ENCODE measurements at places on chromosomes 12 and 14.
A peak's percentile ranks its signal among the peaks of the same experiment; 100 is the strongest.

- no peak for DNase-seq
These were observed 312.4 kb downstream of the TMEM121 start for GRCh38 chr14:105838591-105839424.

- DNase-seq = no peak
These were observed 20.2 kb upstream of the CLEC4D start for GRCh38 chr12:8493084-8493483.

DNA sequence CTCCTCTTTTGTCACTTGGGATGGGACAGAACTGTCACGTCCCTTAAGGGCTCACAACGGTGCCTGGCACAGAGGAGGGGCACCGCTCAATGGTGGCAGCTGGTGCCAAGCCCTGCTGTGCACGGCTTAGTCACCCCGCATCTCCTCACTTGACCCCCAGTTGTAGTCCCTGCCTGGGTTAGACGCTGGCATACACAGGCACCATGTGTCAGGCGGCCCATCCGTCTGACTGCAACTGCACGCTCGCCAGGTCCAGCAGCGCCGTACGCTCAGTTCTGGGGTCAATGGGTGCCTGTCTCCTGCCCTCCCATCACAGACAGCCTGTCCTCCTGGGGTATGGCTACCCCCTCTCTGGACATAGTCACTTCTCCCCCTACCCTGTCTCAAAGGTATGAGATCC, 1.6 kb upstream of the PACS2 start:
- peak; percentile 73 for DNase-seq

- DNase-seq = no peak
These were observed 109.3 kb downstream of the VRK1 start for GRCh38 chr14:96906434-96906833.

- DNase-seq = no peak
These were observed 39.2 kb upstream of the GPR68 start for GRCh38 chr14:91283666-91284065.

DNA sequence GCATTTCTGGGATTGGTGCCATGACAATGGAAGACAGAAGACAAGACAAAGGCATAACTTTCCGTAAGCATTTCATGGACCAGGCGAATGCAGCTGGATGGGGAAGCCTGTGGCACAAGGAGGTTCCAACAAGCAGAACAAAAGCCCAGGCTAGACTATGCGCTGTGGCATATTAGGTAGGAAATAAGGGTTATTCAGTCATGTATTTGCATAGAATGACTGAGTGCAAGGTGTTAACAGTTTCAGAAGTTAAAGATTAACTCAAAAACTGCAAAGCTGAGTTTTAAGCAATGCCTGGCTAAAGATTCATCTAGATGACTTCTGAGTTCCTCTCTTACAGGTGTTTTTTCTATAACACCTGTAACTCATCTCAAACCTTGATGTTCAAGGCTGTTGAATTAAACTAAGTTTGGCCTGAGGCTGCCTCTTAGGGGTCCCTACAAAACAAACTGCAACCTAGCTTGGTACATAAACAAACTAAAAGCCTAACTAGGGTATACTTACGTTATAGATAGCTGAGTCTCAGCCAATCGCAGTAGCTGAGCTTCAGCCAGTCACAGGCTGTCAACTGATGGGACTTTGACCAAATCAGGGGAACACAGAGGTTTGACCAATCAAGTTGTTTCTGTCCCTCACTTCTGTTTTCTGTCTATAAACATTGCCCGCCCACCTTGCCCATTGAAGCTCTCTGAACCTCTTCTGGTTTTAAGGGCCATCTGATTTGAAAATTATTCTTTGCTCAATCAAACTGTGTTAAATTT, 52.2 kb upstream of the PLBD1 start:
- no peak for DNase-seq

DNA sequence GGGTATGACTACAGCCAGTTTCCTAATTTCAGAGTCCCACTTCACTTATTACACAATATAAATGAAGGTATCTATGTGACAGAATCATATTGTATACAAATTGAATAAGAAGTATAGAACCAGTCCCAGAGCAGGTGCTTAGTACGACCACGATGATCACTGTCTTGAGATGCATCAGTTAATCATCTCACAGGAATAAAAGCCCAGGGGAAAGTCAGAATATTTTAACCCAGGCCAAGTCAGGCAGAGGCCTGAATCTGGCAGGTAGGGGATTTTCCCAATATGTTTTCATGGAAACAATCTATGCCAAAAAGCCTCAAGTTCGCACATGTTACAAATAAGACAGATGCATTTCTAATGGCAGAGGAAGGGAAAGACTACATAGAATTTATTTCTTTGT, 758.4 kb downstream of the BCL11B start:
- no peak for DNase-seq

- DNase-seq = no peak
These were observed 79.5 kb downstream of the SLC25A47 start for GRCh38 chr14:100402631-100403030.

DNA sequence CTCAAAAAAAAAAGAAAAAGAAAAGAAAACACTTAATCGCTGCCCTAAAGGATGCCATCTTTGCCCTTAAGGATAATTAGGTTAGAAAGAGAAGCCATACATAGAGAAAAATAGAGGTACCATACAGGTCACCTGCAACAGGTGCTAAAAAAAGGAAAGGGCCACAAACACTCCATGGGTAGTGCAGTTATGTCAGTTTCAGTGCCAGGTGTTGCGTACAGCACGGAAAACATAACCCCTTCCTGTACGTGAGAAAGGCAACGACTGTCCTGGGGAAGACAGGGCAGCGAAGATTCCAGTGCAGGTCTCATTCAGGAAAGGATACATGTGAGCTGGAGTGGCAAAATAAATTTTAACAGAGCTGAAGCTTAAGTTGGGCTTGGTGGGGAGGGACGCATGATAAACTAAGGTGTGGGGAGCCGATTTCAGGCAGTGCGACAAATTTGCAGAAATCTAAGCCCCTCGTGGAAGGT, 553 bp upstream of the DAZAP2 start:
- no peak for DNase-seq

GRCh38 chr14:99472937-99473336, 7.7 kb downstream of the SETD3 start:
- DNase-seq = no peak

DNA sequence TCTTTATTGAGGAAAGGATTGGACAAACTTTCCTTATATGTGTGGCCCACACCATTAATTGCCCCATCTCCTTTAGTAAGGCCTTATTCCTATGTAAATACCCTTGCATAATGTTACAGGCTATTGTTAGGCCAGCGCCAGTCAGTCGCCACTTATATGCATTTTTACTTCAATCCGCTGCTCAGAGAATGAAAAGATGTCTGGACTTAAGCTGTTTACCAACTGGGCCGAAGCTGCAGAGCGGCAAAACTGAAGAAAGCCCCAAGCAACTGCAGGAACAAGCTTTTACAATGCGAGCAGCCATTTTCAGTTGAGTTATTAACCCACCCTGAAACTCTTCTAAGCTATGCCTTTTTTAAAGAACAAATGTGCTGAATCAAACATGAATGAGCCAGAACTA, 92.1 kb upstream of the OTX2 start:
- no peak for DNase-seq

GRCh38 chr12:16385782-16386646, 38.6 kb downstream of the MGST1 start:
- DNase-seq = peak; percentile 12

GRCh38 chr12:67356380-67356774, 87.2 kb downstream of the CAND1 start:
- no peak for DNase-seq

- DNase-seq = no peak
These were observed 180.8 kb downstream of the C12orf50 start for GRCh38 chr12:87848248-87848868.

- no peak for DNase-seq
These were observed 273.6 kb upstream of the PWP1 start for GRCh38 chr12:107411792-107412535.

GRCh38 chr14:22070119-22070982, 396.7 kb upstream of the OR4E1 start:
- no peak for DNase-seq

- no peak for DNase-seq
These were observed 13.7 kb downstream of the CALCOCO1 start for GRCh38 chr12:53713516-53713915.

- no peak for DNase-seq
These were observed 21.0 kb upstream of the MAGOHB start for GRCh38 chr12:10634427-10634826.

- no peak for DNase-seq
These were observed 46.7 kb upstream of the ATP23 start for GRCh38 chr12:57894399-57895292.

DNA sequence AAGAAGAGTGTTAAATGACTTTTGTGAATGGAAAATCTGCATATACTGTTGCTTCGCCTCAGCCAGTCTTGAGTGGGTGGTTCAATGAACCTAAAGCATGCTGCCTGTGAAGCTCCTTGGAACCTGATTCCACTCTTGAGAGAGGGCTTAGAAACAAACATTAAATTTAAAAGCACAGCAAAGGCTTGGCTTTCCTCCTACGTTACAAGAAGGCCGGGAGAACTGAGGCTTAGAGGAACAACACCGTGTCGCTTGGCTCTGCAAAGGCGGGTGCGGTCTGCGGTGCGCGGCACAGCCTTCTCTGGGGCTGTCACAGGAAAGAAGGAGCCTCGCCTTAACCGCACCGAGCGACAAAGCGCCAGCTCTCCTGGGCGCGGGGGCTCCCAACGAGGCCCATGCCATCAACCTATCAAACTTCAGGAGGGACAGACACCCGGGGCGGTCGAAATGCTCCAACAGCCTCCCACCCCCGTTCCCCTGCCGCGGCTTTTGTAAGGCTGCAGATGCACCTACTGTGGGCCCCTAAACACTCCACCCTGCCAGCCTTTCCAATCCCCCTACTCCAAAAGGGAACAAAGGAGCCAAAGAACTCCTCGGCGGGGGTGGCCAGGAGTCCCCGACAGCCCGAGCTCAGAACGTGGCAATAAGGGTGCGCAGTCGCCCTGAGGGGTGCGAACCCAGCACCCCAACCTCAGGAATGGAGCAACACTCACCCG, 729 bp downstream of the OSBPL8 start:
- DNase-seq = peak; percentile 92

DNA sequence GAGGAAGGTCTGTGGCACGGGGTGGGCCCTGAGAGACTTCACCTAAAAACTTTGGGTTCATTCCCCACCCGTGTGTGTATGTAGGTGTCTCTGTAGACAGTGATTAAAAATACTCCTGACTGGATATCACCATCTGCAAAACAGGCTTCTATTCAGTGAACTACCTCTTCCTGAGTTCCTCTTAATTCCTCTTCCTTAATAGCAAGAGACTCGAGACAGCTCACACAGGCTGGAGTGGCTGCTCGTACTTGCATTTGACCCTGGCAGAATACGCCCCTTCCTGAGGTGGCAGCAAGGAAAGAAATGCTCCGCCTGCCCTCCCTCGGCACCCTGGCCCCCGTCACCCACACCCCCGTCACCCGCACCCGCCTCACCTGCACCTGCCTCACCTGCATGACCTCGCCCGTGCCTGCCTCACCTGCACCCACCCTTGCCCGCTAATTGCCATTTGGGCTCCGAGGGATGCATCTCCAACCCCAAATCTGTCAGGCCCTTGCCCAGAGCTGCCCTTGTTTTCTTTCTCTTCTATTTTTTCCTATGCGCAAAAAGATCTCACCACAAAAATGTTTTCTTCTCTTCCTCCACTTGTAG, 90.0 kb downstream of the FBXL14 start:
- no peak for DNase-seq

DNA sequence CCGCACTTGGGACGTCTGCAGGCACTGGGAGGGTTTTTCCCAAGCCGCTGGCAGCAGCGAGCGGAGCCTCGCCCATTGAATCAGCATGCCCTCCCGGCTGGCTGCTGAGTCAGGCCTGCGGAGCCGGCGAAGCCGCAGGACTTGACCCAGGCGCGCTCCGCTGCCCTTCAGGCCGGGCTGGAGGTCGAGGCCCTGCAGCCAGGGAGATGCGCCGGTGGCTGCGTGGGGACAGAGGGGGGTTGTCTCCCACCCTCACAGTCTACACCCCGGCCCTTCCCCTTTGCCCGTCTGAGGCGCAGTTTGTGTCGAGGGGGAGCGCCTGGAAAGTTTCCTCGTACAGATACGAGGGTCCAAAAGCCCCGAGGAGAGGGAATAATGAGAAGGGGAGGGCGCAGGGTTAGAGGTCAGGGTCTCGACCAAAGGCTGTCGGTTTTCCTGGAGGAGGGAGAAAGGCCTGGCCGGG, 759 bp upstream of the KLC1 start:
- DNase-seq = peak; percentile 22

- peak; percentile 95 for DNase-seq
These were observed 60.6 kb downstream of the SLC25A47 start for GRCh38 chr14:100383727-100384158.

- peak; percentile 67 for DNase-seq
These were observed at the start of gene TTC7B for GRCh38 chr14:90815822-90816662. TTC7B (minus strand) TSS chr14:90816430; CDS start chr14:90816295, 135 bp downstream.
